NCI-H2081 (cell line): ENCODE measurements at places on chromosomes 6 and 20.
A peak's percentile ranks its signal among the peaks of the same experiment; 100 is the strongest.

DNA sequence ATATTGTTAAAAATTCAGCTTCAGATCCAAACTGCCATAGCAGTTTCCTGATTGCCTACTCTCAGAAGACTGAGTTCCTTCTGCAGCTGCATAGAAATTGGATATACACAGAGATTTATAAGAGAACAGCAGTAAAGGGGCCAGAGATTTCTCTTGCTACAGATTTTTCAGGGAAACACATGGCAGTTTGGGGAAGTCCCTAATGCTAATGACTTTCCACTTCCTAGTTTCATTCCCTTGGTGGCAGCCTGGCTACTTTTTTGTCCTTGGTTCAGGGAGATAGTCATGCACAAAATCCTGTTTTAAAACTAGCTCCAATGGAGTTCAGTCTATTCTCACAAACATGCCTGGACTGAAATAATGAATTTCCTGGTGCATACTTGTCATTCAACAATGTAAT is 125.3 kb upstream of the PLCB4 start:
- no peak for DNase-seq

DNA sequence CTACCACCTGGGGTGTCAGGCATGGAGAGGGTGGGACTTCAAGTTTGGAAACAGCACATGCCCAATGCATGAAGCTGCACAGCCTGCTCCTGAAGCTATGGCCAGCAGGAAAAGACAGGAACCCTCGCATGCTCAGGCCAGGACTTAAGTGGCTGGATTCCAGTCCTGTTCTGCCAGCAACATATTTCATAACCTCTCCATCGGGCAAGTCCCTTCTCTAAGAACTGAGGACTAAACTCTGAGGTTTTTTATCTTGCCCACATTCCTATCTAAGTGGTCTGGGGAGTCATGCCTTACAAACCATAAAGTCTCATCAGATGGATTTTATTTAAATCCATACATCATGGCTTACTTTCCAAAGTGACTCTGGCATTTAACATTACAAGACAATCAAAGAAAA is 27.5 kb upstream of the AGPAT4 start:
- DNase-seq = no peak

- DNase-seq = no peak
Observed at GRCh38 chr6:47687432-47687831, 10.9 kb upstream of the ADGRF4 start.

GRCh38 chr6:109772883-109773431 is 81.9 kb downstream of the FIG4 start:
- DNase-seq = peak; percentile 20

- no peak for DNase-seq
Observed at GRCh38 chr6:133114973-133115372, 126.2 kb upstream of the EYA4 start.

DNA sequence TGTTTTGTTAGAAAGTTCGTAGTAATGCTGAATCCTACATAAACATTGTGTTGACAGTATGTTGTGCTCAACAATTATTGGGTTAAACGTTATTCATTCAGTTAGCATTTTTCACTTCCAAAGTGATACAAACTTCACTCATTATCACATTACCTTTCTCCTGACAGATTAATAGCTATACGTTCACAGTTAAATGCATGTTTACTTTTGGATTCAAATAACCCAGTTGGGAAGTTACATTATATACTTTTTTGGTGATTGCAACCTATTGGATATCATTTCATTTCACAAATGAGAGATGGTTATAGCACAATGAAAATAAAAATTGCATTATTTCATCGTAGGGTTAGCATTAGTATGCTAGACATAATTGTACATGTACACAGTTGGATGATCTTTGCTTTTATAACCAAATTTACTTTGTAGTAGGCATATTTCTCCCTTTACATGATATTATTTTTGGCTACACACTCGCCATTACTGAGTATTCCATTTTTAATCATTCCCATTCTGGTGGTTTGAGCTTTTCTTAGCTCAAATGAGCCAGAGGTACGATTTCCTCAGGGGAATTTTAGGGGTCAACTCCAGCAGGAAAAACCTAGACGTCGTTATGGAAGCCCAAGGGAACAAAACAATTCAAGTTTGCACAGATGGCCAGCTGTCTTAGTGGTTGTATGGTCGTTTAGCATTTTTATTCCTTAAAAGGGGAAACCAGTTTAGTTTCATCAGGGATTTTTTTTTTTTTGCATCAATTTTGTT is 2.1 kb upstream of the HIVEP1 start:
- no peak for DNase-seq

- no peak for DNase-seq
Observed at GRCh38 chr6:1945235-1945832, 300.1 kb downstream of the GMDS start.

DNA sequence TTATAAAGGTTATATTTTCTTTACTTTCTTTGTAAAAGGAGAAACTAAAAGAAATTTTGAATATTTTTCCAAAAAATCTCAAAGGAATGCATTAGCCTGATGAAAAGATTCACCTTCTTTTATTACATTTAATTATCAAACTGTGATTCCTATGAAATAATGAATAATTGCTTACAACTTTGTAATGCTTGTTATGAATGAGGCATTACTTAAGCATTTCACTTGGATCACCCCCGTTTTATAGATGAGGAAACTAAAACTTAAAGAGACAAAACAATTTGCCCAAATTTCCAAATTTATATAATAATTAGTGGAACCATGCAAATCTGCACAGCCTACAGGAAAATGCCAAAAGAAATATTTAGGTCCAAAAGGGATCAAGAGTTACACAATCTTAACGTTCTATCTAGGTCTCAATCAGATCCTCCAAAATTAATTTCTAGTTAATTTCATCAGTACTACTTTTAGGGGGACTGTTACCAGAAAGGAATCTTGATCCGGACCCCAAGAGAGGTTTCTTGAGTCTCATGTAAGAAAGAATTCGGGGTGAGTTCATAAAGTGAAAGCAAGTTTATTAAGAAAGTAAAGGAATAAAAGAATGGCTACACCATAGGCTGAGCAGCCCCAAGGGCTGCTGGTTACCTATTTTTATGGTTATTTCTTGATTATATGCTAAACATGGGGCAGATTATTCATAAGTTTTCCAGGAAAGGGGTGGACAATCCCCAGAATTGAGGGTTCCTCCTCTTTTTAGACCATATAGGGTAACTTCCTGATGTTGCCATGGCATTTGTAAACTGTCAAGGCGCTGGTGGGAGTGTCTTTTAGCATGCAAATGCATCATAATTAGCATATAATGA is 288.0 kb downstream of the ADGB start:
- no peak for DNase-seq

- no peak for DNase-seq
Observed at GRCh38 chr6:52271852-52272460, 12.6 kb downstream of the MCM3 start.

DNA sequence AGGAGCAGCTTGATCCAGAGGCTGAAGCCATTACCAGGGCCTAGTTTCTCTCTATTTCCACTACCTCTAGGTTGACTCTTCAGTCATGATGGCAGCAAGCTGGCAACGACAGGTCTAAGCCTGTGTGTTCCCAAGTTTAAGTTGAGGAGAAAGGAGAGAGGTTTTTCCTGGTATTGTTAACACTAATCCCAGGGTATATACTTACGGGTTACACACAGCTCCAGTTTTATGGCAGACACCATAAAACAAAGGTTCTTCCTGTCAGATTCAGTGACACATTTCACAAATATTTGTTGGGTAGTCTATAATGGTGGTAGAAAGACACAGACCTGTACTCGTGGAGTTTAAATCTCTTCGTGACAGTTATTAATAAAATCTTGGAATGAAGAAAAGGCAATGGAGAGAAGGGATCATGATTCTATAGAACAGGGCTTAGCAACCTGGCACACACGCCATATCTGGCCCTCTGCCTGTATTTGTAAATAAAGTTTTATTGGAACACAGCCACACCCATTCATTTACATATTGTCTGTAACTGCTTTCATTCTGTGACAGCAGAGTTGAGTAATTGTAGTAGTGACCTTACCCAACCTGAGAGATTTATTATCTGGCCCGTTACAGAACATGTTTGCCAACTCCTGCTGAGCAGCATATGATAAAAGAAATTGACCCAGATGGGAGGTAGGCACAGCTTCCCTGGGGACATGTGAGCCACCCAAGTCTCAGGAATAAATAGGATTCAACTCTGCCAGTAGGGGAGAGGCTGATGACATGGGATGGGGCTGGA is 323.3 kb downstream of the CDH4 start:
- DNase-seq = no peak

DNA sequence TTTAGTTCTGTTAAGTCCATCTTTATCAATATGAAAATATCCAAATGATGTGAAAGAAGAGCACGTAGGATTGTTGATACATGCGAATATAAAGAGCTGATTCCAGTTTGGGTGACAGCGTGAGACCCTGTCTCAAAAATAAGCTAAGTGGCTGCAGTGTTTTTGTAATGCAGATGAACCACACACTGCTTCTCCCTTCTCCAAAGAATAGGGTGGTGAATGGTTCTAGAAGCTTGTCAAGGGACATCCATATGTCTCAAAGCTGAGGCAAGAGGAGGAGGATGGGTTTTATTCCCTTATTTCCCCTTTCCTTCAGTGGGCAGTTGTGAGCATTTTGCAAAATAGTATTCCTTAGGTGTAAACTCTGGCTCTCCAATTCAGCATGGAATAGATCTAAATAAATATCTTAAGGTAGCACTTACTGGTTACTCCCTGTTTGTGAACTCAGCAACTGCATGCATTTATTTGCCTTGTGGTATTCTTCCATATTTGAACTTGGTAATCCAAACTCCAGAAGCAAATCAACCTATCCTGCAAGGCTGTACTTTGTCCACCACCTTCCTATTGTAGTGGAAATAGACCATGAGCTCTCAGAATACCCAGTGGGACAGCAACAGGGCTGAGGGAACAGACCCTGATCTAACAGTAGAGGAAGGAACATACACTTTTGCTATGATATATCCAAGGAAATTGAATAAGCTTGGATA is 38.0 kb downstream of the XRN2 start:
- DNase-seq = no peak

GRCh38 chr6:82702574-82702973 is 339.0 kb downstream of the TPBG start:
- no peak for DNase-seq

GRCh38 chr6:144728804-144729203 is 443.7 kb downstream of the UTRN start:
- peak; percentile 14 for DNase-seq

GRCh38 chr6:167956983-167957492 is 40.4 kb upstream of the KIF25 start:
- no peak for DNase-seq

DNA sequence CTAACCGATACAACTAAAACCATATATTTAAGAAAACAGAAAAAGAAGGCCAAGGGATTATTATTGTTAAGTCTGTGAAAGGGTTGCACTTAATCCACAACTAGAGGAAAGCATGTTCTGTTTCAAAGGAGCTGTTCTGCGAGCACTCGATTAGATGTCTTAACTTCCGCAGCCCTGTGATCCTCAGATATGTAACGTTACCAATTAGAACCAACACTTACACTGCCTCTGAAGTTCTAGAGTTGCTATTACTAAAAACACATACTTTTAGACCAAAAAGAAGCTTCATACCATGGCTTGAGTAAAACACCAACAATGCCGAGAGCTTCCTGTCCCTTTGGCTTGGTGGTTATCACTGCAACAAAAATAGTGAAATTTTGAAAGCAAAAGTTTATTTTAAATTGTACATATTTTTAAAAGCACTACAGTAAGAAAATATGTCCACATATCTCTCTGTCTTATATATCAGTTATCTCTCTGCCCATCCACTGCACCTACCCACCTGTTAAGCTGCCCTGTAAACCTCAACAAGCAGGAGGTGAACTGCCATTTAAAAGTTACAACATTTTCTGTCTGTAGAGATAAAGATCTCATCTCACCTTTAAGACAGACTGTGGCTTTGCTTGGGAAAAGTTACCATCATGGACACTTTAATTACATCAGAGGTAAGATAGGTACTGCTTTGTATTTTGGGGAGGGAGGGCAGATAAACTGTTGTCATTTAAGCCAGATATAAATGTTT is 7.1 kb upstream of the DUSP22 start:
- DNase-seq = no peak

DNA sequence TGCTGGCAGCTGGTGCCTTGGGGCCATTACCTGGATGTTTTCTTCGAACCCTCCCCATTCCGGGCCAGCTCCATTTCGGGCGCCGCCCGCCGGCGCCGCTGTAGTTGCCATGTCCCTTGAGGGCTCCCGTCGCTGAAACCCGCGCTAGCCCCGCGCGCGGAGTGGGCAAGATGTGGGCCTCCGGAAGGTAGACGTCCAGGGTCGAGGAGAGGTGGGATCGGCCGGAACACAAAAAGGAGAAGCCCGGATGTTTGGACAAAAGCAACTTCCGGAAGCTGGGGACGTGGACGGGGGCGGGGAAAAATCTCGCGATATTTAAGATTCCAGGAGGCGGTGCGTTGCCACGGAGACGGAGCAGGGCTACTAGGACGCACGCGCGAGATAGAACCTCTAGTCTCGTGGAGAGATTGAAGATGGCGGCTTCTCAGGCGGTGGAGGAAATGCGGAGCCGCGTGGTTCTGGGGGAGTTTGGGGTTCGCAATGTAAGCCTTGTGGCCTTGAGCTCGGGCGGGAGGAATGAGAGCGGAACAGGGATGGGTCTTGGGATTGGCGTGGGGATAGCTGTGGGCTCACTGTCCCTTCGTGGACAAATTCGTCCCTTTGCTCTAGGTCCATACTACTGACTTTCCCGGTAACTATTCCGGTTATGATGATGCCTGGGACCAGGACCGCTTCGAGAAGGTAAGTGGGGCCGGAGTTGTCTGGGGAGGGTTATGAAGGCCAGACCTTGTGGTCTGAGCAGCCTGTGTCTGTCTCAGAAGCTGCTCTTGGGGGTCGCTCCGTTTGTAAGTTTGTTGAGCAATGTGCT is at the start of the genes POLR1C and YIPF3:
TSS of gene POLR1C (plus strand) at position 393 of the 808 bp plus-strand sequence. CDS start at position 414, 21 bp downstream.
TSS of gene YIPF3 (minus strand) at position 230 of the 808 bp plus-strand sequence. CDS start at position 111, 119 bp downstream.
- peak; percentile 98 for DNase-seq

- no peak for DNase-seq
Observed at GRCh38 chr6:22708469-22708868, 139.1 kb downstream of the HDGFL1 start.

DNA sequence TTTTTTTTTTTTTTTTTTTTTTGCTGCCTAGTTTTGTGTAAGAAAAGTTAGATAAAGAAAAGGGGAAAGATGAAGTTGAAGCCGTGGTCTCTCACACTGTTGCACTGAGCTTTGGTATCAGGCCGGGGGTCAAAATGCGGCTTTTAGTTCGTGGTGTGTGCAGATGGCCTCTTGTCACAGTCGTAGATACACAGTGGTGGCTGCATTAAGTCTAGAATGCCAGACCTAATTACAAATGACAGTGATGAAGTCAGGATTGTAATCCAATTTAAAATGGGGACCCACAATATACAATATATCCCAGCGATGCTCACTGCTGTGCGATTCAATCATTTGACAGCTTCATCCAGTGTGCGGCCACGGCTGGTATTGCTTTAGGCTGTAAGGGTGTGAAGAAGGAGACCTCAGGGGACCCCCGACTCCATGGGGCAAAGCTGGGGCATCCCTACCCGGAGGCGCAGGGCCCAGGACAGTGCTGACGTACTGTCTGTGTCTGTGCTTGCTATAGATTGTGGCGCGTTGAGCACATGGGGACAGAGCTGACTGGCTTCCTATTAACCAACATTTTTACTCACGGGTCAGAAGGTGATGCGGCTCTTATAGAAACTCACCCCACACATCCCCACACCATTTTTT is 210.0 kb upstream of the SOX4 start:
- no peak for DNase-seq

- no peak for DNase-seq
Observed at GRCh38 chr20:37954190-37954589, 51.3 kb downstream of the VSTM2L start.
